ENCODE measurements at places on chromosomes 6 and 20.

DNA sequence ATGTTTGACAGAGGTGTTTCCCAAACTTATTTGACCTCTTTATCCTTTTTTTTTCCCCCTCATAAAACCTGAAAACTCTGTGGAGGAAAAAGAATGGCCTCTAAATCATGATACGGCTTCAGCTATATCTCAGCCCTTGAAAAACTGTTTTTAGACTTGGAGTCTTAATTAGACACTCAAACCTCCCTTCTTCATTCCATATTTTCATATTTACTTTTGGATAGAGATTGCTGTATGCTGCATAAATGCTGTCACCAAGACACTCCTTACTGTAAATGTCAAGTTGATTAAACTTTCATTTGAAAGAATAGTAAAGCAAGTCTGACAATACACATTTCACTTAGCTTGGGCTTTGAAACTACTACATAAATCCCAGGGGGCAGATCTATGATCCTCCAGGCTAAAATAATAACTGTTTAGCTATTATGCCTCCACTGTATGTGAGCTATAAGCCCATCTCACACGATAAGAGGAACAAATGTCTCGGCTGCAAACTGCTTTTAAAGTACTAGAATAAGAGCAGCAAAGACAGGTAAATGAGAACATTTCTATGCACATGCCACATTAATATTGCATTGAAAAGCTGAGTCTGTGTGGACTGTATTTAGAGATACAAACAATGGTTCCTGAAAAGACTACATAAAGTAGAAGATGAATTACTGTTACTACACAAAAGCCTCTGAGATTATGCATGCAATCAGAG lies 141.3 kb upstream of the HMGN3 start:
- DNase-seq: no peak

- DNase-seq: no peak
Measured at GRCh38 chr6:145372671-145373151, 362.6 kb downstream of the EPM2A start.

GRCh38 chr6:26457264-26457805 lies 420 bp upstream of the BTN2A1 start:
- DNase-seq: no peak

DNA sequence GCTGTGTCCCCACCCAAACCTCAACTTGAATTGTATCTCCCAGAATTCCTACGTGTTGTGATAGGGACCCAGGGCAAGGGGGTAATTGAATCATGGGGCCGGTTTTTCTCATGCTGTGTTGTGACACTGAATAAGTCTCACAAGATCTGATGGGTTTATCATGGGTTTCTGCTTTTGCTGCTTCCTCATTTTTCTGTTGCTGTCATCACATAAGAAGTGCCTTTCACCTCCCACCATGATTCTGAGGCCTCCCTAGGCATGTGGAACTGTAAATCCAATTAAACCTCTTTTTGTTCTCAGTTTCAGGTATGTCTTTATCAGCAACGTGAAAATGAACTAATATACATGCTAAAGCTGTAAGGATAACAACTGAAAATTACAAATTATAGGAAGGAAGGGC lies 88.3 kb downstream of the CDYL start:
- no peak for DNase-seq

DNA sequence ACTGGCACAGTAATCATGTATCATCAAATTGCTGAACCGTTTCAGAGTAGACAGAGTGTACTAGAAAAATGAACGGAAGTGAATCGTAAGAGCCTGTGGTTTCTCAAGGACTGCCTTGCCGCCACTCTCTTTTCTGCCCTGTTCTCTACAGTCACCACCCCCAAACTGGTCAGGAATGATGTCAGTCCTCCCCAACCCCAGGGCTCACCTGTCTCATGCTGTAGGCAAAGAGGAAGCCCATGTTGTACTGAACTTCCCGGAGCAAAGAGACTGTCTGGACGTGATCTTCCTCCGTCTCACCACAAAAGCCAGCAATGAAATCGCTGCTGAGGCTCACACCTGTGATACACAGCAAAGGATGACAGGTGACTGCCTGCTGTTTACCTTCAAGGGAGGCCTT lies 31.0 kb downstream of the CDK5RAP1 start:
- no peak for DNase-seq

- no peak for DNase-seq
Measured at GRCh38 chr6:11409371-11409770, 128.2 kb upstream of the TMEM170B start.

DNA sequence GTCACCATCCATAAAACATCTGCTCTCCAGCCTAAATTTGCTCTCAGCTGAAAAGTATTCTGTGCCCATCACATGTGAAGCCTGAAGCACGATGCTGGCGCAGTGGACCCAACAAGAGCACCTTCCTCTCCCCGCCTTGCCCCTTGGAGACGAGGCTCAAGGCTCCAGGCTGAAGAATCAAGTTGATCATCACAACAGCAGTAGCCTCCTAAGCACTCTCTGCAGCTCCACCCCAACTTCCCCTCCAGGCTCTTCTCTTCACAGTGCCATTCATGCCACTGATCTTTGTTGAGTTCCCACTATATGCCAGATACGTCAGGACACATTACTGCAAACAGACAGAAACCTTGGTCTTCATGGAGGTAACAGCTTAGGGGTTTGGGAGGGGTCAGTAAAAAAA lies 41.6 kb upstream of the ZNF217 start:
- no peak for DNase-seq

- no peak for DNase-seq
Measured at GRCh38 chr6:83633609-83634008, 75.3 kb downstream of the SNAP91 start.

GRCh38 chr6:170405311-170405975 lies 98.9 kb downstream of the FAM120B start:
- no peak for DNase-seq

DNA sequence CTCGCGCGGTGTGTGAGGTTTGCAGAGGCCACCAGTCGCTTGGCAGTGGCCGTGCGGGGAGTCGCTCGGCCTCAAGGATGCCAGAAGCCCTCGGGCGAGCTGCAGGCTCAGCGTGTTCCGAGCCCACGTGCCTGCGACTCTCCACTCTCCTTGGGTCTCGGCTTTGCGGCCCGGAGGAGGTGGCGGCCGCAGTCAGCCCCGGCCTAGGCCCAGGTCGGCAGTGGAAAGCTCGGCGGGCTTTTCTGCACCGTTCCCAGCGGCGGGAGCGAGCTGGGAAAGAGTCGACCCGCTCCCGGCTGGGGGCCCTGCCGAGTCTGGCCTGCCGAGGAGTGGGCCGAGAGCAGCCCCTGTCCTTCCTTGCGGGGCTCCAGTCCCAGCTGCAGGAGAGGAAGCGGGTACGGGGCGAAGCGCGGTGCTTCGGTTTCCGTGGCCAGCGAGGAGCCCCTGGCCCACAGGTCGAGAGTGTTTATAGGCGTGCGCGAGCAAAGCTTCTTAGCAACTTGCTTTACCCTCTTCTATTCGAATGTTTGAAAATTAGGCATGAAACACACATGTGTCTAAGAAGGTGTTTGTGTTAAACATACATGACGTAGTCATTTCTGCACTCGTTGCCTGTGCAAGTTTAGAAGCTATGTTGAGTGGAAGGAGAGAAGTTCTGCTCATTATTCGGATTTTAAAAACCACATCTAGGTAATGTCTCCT lies 5.6 kb downstream of the FOXC1 start:
- DNase-seq: no peak

GRCh38 chr6:145277358-145278086 lies 457.8 kb downstream of the EPM2A start:
- no peak for DNase-seq

DNA sequence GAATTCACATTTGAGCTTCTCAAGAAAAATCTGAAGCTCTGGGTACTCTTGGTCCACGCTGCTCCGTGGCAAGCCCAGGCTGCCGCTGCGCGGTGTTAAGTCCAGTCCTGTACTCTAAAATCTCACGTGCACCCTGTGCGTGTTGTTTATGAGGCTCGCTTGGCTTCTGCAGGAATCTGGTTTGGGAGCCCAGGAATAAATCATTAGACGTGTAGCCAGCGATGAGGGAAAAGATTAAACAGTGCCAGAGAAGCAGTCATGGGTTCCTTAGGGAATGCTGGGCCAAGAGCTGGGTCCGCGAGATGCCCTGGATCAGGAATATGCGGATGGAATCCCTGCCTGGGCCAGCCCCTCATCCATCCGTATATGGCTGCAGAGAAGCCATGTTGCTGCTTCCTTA lies 87.3 kb downstream of the KCNB1 start:
- no peak for DNase-seq

DNA sequence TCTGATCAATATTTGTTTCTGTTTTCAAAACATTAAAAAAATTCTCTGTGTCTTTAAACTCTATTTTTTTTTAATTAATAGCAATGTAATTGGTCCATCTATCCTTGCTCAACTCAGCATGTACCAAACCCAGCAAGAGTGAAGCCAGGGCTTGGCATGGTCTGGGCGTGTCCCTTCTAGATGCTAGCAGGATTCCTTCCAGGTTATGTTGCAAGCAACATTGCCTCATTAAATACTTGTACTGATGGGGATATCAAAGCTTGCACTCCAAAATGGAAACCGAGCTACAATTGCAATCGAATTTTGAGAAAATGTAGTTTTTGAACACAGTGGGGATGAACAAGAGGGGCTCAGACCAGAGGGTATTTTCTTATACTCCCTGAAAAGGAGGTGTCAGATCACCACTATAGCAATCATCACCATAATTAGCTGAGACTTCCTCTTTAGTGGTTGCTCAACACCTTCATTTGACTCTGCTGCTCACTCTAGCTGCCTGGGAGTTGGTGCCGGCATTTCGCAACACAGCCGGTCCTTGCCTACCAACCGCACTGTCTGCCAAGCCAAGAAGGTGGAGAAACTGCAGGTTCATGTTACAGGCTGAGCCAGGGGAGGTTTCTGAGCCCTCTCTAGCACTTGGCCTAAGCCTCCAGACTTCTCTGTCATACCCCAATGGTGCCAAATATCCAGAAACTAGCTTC lies 67.8 kb upstream of the RALGAPA2 start:
- peak; percentile 18 for DNase-seq

GRCh38 chr6:145245119-145245518 lies 490.2 kb downstream of the EPM2A start:
- DNase-seq: no peak

DNA sequence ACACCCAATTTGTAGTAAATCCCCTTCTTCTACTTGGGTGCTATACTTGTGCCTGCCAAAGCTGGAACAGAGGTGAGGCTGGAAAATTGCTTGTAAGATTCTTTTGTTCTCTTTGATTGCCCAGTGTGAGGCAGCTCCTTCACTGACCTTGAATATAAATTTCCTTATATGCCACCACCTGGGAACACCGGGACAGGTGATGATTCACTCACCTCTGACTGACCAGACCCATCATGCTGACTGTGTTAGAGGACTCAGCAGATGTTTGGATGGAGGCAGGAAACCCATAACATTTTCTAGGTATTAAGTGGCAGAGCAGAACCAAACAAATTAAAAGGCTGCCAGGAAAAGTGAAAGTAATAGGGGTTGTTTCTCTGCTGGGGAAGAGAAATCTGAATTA lies 120.9 kb downstream of the GRM1 start:
- no peak for DNase-seq

GRCh38 chr20:46027245-46027853 lies 1.7 kb upstream of the SLC12A5 start:
- DNase-seq: no peak

- peak; percentile 75 for DNase-seq
Measured at GRCh38 chr6:111423960-111424846, 58.8 kb downstream of the REV3L start.

DNA sequence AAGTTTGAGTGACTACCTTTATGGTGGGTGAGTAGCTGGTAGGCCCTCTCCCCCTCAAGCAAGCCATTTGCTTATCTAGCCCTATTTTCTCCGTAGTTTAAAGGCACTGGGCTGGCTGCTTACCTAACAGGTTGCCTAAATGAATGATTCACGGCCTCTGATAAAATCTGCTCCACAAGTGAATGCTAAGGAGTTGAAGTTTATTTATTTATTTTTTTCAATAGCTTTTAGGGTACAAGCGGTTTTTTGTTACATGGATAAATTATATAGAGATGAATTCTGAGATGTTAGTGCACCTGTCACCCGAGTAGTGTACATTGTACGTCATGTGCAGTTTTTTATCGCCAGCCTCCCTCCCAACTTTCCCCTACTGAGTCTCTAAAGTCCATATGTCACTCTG lies 8.3 kb upstream of the CDH26 start:
- DNase-seq: no peak

GRCh38 chr6:168106633-168107005 lies 27.6 kb upstream of the FRMD1 start:
- no peak for DNase-seq

- DNase-seq: no peak
Measured at GRCh38 chr6:121678245-121678644, 242.8 kb downstream of the GJA1 start.

DNA sequence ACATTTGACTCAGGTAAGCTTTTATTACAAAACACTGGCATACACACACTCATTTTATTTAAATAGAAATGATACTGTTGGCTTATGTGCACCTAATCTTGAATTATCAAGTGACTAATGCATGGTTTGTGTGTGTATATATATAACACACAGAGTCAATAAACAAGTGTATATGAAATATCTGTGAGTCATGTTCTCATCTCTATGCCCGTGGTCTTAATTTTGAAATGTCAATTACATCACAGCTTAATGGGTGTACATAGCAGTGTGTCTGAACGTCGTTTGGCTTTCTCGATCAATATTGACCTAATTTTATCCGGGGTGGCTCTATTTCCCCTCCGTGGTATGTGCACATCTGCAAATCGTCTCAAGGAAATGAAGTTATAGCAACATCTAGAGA lies 104.0 kb upstream of the ZFP64 start:
- DNase-seq: no peak

- no peak for DNase-seq
Measured at GRCh38 chr6:13288481-13288880, 39.9 kb downstream of the TBC1D7 start.

- DNase-seq: no peak
Measured at GRCh38 chr6:4264081-4264480, 128.7 kb upstream of the ECI2 start.

DNA sequence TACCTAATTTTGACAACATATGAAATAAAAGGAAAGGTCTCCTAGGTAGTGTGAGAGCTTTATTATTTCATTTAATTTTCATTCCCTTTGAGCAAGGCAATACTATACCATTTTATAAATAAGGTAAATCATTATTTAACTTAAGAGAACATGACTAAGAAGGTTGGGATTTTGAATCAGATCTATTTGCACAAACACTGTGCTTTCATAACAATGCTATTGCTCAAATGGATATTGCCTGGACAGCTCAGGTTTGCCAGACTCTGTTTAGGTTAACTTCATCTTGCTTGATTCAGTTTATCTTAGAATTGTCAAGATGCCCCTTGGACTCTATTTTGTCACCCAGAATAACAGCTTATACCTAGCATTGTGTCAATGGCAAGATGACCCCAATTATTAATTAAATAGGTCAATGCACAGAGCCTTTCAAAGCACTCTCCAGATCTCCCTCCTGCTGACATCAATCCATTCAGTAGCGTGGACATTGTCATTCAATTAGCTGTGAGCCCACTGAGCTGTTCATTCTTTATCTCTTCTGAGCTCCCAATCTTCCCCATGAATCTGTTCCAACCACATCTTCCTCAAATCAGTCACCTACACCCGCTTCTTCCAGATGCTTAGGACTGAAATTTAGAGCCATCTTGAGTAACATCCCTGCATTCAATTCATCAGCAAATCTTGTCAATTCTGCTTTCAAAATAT lies 42.1 kb upstream of the TMEM30A start:
- no peak for DNase-seq

GRCh38 chr6:1362643-1363042 lies 26.7 kb upstream of the FOXF2 start:
- no peak for DNase-seq
